ENCODE measurements at places on chromosomes 6 and 20. TPM values are rescaled to one million over a fixed set of nuclear protein-coding genes. Genes with fewer than 3 reads are reported as not detected.

Gene MEP1A
- not detected for total RNA-seq

Gene LAMA5
- 1.6 TPM for total RNA-seq

Gene CTCFL
- not detected for total RNA-seq

Gene ANKRD60
- not detected for total RNA-seq

Gene ABCF1
- 40.7 TPM for total RNA-seq

Gene APOBEC2
- total RNA-seq, result not detected

Gene PRSS35
- not detected for total RNA-seq

Gene TXNDC5
- 124 TPM for total RNA-seq

Gene ANKRD66
- total RNA-seq, result not detected

Gene MRAP2
- total RNA-seq, result not detected

Gene TNFRSF21
- total RNA-seq, result 12.9 TPM

Gene HLA-DRB1
- total RNA-seq, result 266 TPM

Gene C20orf141
- not detected for total RNA-seq

Gene KHDRBS2
- 6.5 TPM for total RNA-seq

Gene OR12D3
- not detected for total RNA-seq

Gene COQ3
- 1.3 TPM for total RNA-seq

Gene ZSCAN23
- 2.2 TPM for total RNA-seq

Gene LY6G6F
- total RNA-seq, result 0.54 TPM

Gene SAMD3
- 0.54 TPM for total RNA-seq

Gene SSTR4
- total RNA-seq, result not detected

Gene BPIFB2
- not detected for total RNA-seq

Gene PIM1
- total RNA-seq, result 114 TPM

Gene HLA-G
- not detected for total RNA-seq

Gene GPR6
- not detected for total RNA-seq

Gene TREM1
- total RNA-seq, result 0.54 TPM

Gene CD93
- 5.9 TPM for total RNA-seq

Gene RBBP9
- total RNA-seq, result 10.0 TPM

Gene MAK
- total RNA-seq, result 0.27 TPM

Gene PNLDC1
- total RNA-seq, result not detected

Gene SMLR1
- not detected for total RNA-seq

Gene CALHM4
- not detected for total RNA-seq

Measured in hematopoietic multipotent progenitor cell (in vitro differentiated cells).